Eye (tissue), 1 donor: ENCODE measurements at places on chromosomes 4 and X.

DNA sequence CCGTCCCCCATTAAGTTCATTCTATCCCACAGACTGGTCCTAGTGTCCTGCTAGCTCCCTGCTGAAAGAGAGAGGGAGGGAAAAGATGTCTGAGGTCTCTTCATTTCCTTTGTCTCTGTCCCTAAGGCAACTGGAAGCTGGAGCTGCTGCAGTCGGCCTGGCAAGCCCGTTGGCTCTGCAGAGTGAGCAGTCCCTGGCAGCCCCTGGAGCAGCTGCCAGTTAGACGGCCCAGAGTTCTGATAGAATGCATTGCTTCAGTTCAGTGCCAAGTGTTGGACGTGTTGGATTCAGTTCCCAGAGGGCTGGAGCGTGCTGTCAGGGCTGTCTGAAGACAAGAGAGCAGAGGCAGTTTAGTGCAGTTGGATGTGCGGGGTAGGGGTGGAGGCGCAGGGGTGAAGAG, 975 bp downstream of the KCNE5 start:
- no peak for DNase-seq

- DNase-seq: peak; percentile 56
Measured at GRCh38 chr4:26459054-26459755, 31.1 kb downstream of the CCKAR start.

DNA sequence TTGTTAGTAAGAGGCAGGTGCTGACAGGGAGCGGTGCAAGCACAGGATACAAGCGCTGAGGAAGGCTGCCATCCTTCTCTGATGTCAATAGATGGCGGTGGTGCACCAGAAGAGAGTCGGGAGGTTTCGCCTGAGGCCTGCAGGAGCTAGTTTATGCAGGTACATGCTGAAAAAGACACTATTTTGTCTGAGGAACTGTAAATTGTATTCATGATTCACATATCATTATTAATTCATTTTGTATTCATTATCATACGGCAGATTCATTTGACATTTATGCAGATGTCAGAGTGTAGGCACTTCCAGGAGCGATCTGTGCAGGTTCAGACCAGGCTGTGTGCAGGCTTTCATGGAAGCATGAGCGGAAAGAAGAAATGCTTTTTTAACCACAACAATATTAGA, 824.0 kb downstream of the STIM2 start:
- DNase-seq: peak; percentile 85

DNA sequence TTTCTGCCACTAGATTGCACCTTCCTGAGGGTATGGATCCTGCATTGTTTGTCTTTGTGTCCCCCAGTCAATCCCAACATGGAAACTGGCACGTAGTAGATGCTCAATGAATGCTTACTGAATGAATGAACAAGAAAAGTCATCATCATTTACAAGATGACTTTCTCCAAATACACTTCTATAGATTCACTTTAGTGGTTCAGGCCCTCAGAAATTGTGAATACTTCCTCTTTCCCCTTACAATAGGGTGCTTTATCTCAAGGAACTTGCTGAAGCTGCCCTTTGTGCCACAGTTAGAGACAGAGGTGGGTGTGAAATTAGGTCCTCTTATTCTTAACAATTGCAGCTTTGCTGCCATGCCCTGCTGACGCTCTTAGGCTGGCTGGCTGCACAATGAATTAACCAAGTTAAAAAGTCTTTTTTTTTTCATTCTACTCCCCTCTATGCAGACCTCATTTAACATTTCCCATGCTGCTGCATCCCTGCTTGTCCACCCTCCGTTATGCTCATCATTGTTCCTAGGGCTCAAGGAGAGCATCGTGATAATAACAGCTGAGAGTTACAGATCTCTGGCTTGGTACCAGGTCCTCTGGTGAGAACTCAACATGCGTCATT, 108.0 kb upstream of the ZNF518B start:
- no peak for DNase-seq

- no peak for DNase-seq
Measured at GRCh38 chr4:52203351-52203750, 152.2 kb downstream of the SPATA18 start.
